Activated CD8-positive, alpha-beta memory T cell treated with anti-CD3 and anti-CD28 coated beads for 48 hours (primary cell): ENCODE measurements at places on chromosomes 13 and 19.

DNA sequence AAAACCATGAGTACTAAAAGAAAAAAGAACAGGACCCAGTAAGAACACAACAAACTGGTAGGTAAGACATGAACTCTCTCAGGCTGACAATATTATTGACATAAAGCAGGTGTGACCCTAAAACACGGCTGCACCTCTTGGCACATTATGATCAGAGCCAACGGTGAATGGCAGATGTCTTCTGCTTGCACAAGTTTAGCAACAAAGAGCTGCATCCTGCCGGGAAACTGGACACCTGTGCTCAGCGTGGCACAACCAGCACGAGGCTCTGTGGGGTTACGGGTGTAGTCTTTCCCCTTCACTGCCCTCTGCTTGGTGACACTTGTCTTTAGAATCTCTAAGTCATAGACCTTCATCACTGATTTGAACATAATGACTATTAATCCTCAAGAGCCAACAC, 97.9 kb downstream of the DOCK9 start:
- no peak for DNase-seq

DNA sequence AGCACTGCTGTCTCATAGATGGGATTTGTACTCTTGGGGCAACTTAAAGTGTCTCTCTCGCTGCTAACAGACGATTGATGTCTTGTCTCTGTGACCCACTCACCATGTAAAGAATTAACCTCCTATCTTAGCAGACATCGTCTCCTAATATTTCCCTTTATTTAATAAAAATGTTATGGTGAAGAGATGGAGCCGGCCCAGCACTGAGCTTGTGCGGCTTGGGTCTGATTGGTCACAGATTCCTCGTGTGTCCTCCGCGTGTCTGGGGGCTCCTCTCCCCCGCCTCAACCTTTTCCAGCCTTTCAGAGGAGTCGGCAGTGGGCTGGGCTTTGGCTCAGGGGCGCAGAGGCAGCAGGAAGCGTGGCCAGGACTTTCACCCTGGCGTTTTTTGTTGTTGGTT, 13.2 kb upstream of the CRTC1 start:
- DNase-seq = no peak

GRCh38 chr13:58666331-58666730, 1034.8 kb downstream of the PCDH17 start:
- DNase-seq = no peak

- no peak for DNase-seq
Measured at GRCh38 chr19:47027586-47028088, 8.0 kb downstream of the NPAS1 start.

DNA sequence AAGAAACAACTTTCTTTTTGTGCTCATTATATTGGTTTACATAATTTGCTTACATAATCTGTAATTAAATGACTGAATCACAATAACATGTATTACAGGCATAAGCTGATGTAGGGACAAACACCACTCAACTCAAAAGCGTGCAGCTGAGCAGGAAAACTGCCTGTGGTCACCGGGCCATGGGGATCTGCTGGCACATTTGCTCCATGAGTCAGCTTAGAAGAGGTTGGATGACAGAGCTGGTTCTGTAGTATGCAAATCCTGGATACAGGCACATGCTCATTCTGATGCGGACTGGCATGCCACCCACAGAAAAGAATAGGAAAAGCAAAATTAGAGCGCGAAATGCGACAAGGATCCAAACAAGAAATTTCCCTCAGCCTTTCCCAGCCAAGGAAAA, 128.6 kb downstream of the USP12 start:
- DNase-seq = no peak

DNA sequence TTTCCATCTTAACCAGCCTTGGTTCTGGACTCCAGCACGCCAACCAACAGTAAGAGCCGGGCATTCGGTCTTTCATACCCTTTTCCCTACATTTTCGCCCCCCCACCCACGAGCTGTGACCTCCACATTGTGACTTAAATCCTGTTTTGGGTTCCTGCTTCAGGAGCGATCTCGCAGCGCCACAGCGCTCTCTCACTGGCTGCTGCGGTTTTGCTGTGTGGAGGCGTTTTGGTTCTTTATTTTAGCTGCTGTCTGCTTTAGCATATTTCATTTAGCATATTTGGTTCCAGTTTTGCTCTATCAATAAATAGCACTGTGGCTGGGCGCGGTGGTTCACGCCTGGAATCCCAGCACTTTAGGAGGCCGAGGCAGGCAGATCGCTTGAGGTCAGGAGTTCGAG, 19.5 kb upstream of the SLC39A3 start:
- no peak for DNase-seq

DNA sequence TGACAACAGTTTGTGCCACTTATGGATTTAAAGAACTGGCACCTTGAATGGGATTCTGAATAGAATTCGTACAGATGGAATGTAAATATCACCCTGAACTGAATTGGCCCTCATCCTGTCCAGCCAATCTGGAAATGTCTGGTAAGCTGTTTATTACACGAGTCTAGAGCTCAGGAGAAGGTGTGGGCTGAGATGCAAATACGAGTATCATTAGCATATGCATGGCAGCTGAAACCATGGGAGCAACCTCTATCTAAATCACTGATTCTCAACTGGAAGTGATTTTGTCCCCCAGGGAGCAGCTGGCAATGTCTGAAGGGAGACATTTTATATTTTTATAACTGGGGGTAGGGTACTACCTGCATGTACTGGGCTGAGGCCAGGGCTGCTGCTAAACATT, 15.6 kb upstream of the VWA8 start:
- DNase-seq = no peak

DNA sequence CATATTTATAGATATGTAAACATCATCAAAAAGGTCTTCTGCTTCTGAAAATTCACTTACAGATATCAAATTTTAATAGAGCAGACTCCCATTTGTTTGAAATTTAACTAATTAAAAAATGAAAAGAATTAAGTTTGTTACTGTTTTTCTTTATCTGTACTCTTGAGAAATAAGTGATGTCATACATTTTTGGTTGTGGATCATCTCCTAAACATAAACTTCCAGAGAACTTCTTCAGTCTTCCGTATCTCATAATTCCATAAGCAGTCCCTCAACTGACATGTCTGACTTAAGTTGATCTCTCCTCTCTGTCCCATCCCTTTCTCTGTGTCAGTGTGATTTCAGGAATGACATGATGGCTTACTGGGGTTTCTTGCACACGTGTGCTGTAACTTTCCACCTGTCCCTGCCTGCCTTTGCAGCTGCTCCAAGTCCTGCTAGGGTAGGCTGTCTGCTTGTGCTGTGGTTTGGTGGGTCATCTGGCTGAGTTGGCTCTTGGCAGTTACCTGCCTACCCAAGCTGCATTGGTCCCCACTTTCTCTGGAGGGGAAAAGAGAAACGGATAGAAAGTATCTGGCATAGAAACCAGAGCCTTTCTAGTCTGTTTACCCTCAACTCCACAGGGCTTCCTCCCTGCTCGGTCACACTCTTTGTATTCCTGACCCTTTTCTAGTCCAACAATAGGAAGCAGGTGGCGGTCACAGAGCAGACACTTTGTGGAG, 127.1 kb downstream of the GGACT start:
- no peak for DNase-seq

DNA sequence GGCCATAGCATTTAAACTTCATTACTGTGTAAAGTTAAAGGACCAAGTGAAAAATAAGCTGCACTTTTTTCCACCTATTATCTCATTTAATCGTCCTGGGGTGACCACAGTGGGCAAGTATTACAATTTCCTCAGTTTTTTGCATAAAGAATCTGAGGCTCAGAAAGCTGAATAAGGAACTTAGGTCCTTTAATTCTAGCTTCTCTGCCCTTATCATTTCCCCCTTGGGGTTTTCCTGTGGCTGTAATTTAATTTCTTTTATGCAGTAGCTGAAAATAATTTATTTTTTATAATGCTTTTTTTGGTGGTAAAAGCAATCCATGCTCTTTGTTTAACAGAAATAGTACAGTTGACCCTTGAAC, 59.8 kb upstream of the RCBTB2 start:
- no peak for DNase-seq

GRCh38 chr13:75541287-75541686, 3.6 kb upstream of the COMMD6 start:
- DNase-seq = no peak

DNA sequence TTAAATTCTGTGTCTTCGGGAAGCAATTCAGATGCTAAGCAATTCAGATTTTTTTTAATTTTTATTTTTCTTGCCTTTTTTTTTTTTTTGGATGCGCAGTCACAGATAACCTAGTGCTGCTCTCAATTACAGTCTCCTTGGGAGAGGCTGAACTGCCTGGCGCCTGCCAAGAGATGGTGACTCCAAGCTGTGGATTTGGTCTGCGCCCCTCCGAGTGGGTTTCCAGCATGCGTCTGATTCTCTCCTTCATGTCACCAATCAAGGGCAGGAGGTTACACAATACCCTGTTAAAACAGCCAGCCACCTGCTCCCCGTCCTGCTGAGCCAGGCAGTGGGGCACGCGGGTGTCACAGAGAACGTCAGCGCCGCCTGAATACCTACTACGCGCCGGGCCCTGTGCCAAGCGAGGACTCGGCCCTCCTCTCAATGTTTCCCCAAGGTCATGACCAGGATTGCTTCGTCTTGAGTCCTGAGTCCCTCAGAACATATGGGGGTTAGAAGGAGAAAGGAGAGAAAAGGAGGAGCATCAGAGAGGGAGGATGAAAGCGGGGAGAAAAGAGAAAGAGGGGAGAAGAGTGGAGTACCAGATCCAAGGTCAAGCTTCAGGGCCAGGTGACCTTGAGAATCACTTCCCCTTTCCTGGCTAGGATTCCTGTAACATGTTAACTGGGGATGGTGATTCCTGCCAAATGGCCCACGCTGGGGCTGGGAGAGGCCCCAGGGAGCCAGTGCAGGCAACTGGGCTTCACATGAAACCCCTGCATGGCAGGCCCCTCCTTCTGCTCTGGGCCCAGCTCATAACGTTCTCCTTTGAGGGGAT, 213.6 kb downstream of the URI1 start:
- no peak for DNase-seq

DNA sequence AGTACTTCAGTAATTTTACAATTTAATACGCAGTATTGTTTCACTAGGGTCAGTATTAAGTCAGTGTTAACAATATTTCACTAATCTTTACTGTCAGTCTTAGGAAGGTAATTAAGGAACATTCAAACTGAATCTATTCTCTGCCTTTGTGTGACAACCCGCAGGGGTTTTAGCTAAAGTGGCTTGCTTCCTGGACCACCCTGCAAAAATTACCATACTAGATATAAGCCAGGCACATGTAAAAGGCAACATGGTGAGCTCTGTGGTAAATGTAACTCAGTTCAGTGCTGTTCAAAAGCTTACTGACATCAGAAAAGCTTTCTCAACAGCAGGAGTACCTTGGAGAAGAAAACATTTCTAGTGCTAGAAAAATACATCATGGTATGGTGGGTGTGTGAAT, 116.7 kb downstream of the FREM2 start:
- DNase-seq = no peak

GRCh38 chr13:80265348-80265747, 75.6 kb downstream of the SPRY2 start:
- no peak for DNase-seq

DNA sequence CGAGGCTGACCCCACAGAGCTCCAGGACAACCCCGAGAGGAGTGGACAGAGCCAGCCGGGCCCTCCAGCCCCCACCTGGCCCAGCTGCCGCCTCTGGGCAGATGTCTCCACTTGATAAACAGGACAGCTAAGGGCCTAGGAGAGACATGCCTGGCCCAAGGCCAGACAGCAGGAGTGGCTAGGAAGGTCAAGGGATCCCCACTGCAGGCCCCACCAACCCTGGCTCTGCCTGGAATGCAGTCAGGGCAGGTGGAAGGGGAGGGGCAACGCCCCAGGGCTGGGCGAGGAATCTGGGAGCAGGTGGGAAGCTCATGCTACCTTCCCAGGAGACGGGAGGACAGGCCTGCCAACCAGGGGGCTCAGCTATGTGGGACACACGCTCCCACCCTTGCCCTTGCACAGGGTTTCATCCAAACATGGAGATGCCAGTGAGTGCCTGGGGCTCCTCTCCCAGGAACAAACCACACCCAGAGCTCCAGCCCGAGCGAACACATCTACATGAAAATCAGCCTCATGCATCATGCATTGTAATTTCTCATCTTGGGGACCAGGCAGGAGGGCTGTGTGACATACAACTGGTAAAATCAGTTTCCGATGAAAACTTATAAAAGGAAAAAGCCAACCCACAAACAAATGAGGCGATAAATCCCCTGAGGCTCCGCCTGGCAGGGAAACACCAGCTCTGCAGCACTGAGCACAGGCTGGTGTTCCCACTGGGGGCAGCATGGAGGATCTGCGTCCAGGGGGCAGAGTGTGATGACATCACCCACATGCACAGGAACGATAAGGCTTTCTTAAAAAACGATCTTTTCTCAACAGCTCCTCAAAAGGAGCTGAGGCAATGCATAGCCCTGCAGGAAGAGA, 25.0 kb downstream of the SH3GL1 start:
- DNase-seq = no peak

DNA sequence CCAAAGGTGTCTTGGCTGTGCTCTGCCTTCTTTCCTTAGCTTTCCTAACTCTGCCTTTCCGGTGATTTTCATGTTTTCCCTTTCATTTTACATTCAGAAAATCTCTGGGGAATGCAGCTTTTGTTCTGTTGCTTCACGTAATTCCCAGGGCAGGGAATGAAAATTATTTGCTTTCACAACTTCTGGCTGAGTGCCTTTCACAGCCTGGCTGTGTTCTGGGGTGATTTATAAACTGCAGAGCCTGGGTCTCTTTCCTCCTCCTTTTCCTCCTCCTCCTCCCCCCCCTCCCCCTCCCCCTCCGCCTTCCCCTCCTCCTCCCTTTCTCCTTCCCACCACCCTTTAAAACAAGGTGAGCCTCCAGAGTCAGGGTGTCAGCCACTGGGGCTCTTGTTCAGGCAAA, 84.3 kb downstream of the RNASEH2B start:
- no peak for DNase-seq

DNA sequence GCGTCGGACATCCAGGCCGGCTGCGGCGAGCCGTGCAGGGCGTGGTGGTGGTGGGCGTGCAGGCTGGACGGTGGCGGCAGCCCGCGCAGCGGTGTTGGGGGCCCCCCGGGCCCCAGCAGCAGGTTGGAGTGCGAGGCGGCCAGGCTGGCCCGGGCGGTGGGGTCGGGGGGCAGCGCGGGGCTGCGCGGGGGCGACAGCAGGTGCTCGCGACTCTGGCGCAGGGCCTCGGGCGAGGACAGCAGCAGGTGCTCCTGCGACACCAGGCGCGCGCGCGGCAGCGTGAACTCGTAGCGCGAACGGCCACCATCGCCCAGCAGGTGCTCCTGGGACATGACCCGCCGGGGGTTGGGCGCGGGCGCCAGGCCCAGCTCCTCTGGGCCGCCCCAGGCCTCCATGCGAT, 9.8 kb downstream of the SHISA7 start:
- DNase-seq = no peak

DNA sequence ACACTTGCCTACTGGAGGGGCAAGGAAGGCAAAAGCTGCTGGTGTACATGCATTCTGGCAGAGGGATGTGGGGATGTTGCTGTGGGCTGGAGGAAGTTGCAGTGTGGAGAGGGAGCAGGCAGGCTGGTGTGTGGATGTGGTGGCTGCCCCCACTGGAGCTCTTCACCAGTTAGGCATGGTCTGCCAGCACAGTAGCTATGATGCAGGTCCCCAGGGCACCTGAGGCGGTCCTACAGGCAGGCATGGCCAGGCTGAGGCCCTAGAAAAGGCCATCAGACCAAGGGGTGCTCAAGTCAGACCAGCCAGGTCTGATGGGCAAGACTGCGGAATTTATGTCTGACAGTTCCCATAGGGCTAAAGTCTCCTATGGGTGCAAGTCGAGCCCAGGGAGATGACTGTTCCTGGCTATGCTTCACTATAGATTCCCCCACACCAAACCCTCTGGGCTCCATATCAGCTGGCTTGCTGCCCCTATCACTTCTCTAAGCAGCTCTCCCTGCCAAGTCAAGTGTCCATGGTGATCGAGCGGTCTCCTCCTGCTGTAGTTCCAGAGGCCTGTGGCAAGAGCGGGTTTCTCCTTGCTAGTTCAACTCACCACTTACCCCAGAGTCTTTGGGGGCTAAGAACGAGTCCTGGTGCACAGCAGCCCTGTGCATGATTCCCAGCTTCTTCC, 473.1 kb downstream of the TDRD3 start:
- no peak for DNase-seq
